CD8-positive, alpha-beta memory T cell (primary cell): ENCODE measurements at places on chromosomes 16 and 17. TPM values are rescaled to one million over a fixed set of nuclear protein-coding genes. Genes with fewer than 3 reads are reported as not detected.

Gene TBC1D3G
- not detected for polyA plus RNA-seq

Gene NKD1
- 0.45 TPM for polyA plus RNA-seq

Gene FBXL16
- 16.9 TPM for polyA plus RNA-seq

Gene GLIS2
- not detected for polyA plus RNA-seq

DNA sequence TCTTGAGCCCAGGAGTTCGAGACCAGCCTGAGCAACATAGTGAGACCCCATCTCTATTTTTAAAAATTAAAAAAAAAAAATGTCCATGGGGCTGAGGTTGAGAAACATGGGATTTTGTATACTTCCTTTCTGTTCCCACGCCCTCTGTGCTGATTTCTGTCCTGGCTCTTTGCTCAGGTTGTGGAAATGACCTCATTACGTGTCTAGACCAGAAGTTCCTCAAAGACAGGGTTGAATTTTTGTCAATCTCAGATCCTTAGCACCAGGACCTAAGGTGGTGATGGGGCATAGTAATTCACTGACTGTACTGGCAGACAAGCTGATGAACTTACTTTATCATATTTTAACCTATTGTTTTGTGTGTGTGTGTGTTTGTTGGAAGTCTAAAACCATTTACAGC, 11.2 kb upstream of the HNF1B start:
- DNase-seq: no peak

DNA sequence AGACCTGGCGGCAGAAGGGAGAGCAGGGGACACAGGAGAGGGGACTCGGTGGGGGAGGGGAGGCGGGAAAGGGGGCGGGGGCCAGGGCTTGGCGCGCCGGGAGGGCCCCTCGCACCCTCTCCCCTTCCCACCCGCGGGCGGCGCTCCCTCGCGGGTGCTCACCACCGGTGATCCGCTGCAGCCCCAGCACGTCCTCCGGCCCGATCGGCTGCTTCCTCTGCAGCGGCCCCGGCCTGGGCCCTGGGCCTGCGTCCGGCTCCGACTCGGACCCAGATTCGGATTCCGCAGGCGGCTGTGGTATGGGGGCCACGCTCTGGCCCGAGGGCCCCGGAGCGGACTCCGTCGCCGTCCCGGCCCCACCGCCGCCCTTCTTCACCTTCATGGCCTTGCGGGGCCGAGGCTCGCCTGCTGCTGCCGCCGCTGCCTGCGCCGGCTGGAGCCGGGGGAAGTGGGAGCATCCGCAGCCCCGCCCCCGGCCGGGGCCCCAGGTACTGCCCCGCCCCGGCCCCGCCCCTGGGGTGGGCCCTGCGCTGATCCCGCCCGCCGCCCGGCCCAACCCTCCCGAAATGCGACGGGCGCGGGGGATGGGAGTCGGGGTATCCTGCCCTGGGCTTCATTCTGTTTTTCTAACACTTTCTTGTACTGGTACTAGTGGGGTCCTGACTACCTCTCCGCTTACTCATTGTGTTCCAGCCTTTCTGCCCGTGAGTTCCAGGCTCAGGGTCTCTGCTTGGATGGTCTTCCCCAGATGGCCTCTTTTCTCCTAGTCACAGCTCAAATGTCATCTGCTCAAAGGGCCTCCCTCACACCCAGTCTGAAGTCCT, at the start of gene UNC119:
TSS of gene UNC119 (minus strand) at position 449 of the 824 bp plus-strand sequence. CDS start at position 382, 67 bp downstream.
- DNase-seq: peak; percentile 82

GRCh38 chr16:15459791-15460190, 25.4 kb downstream of the BMERB1 start:
- DNase-seq: no peak

- no peak for DNase-seq
Observed at GRCh38 chr16:66212428-66212827, 154.1 kb upstream of the CDH5 start.

DNA sequence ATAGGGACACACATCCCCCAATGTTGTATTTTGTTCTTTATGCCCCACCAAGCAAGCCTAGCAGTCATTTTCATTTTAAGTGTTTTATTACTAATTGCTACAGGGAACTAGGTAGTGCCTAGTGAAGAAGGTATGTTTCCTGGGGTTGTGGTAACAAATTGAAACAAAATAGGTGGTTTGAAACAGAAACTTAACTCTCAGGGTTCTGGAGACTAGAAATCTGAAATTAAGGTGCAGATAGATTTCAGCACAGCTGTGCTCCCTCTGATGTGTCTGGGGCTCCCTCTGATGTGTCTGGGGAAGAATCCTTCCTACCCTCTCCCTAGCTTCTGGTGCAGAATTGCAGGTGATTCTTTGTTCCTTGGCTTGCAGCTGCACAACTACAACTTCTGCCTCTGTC, 390.1 kb downstream of the ZFHX3 start:
- DNase-seq: no peak

- DNase-seq: no peak
Observed at GRCh38 chr16:2170080-2170479, 14.5 kb downstream of the TRAF7 start.

DNA sequence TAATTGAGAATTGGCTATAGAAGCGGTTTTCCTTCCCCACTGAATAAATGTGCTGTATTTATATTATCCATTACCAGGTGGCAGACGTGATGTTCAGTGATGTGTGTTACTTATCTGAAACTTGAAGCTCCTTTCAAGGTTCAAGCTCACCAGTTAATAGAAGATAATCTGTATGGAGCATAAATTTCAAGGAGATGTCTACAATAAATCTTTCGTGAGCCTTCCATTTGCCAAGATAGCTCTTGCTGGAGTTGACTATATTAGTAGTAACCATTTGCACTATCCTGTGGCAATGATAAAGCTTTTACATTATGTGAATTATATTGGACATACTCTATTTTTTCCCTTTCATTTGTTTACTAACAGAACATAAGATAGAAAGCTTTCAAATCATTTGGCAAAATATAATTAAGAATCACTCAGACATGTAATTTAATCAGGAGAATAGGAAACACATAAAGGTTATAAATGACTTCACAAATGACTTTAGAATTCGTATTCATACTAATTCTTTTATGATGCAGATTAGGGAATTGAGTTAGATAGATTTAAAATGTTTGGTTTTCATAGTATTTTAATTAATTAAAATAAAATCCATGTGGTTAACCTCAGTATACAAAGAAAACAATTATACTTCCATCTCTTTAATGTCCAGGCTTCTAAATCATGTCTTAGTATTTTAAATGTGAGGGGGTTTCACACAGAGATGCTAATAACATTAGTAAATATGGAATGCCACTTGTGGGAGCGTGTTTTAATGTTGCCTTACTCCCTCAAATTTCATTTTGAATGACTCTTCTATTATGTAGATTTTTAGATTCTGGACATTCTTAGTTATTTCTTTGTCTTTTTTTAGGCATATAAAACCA, 664.4 kb upstream of the CDH8 start:
- no peak for DNase-seq
